Nucleus accumbens (tissue), 56 donors: ENCODE measurements at places on chromosomes 5 and 9.

DNA sequence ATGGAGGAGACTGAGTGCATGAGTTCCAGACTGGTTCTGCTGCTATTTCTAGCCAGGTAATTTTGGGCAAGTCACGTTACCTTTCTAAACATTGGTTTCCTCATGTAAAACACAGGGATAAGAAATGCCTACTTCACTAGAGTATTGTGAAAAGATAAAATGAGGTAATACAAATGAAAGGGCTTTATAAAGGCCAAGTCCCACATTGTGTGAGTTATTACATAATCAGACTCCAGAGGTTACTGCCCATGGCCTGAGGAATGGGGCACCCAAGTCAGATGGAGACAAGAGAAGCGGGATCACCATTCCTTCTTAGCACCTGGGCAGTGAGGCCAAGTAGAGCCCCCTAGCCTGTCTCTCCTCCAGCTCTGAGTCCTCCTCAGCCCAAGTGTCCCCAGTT lies 7.5 kb downstream of the HBEGF start:
- DNase-seq = no peak

- no peak for DNase-seq
These were observed 3.8 kb upstream of the ELAVL2 start for GRCh38 chr9:23829580-23830475.

DNA sequence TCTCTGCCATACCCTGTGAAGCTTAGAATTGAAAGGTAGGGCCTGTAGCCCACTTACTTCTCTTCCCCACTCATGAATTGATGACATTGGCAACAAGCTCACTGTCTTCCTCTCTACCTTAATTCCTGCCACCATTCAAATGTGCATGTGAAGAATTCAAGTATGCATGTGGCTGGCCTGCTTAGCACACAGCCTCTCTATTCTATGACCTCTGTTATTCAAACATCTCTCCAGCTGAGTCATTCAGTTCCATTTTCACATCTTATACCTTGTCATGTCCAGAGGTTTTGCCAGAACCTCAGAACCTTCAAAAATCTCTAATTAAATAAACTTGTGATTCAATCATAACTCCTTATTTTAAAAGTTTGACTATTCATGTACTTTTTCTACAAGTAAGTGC lies 114.7 kb upstream of the MAN2A1 start:
- DNase-seq = no peak

DNA sequence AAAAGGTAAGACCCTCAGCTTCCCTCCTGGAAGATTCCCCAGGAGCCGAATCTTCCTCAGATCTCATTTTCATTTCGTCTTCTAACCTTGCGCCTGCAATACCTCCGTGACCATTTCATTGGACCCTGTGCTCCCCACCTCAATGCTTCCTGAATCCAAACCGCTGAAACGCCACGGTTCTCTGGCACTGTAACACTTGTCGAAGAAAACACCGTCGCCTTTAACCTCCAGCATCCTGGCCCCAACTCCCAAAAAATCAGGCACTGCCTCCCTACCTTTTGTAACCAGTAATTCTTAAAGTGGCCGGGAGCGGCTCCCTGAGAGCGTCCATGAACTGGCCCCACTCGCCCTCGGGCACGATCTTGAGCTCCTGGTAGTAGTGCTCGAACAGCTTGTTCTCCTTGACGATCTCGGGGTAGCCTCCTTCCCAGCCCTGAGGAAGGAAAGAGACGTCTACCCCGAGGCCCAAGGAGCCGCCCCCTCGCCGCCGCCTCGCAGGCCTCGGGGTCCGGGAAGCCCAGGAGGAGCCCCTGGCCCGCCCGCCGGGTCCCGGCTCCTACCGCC lies 438 bp downstream of the NSUN2 start:
- DNase-seq = no peak

DNA sequence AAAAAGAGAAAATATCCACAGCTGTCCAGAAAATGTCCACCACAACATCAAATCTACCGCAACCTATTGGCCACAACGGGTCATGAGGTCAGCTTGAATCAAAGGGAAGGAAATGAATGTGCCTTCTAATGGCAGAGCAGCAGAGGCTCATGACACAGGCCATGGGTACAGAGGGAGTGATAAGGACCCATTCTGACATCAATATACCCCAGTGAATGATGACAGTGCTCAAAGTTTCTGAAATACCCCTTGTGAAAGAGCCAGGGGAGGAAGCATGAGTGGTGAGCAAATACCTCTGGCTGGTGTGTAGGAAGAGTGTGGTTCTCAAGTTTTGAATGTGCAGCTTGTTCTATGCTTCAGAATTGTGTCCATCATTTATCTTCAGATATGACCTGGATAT lies 348.2 kb downstream of the IRX1 start:
- no peak for DNase-seq

DNA sequence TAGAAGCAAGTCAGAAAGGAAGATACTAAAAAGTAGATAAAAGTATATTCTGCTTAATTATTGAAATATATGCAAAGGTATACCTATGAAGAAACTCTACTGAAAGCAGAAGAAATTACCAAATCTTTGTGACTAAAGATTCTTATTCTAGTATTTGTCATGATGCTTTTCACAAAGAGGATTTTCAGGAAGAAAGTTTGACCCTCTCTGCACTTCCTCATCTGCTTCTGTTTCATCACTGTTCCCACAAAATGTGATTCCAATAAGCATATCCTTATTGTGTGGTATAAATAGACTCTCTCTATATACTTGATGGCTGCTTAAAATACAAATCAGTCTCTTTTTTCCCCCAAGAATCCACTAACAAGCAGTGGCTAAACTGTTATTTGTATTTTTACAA lies 2139.6 kb upstream of the ACO1 start:
- DNase-seq = no peak

GRCh38 chr5:36690041-36690961 lies 83.9 kb downstream of the SLC1A3 start:
- DNase-seq = peak; percentile 67

- DNase-seq = no peak
These were observed 103.2 kb downstream of the TRPM6 start for GRCh38 chr9:74784506-74784905.

DNA sequence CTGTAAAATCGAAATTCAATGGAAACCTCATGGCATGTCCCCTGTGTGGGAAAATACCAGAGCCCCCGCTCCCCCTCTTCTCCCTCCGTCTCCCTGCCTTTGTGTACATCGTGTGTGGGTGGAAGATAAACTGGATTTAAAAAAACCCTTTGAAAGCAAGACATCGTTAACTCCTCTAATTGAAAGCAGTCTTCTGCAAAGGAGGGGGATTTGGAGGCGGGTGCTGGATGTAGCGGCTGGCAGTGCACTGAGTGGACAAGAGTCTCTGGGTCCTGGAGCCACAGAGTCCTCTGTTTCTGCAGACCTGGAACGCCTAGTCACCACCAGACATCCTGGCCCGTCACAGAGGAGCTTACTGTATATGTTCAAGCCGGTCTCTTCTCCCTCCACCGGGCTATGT lies 169.4 kb downstream of the PAPPA start:
- no peak for DNase-seq

DNA sequence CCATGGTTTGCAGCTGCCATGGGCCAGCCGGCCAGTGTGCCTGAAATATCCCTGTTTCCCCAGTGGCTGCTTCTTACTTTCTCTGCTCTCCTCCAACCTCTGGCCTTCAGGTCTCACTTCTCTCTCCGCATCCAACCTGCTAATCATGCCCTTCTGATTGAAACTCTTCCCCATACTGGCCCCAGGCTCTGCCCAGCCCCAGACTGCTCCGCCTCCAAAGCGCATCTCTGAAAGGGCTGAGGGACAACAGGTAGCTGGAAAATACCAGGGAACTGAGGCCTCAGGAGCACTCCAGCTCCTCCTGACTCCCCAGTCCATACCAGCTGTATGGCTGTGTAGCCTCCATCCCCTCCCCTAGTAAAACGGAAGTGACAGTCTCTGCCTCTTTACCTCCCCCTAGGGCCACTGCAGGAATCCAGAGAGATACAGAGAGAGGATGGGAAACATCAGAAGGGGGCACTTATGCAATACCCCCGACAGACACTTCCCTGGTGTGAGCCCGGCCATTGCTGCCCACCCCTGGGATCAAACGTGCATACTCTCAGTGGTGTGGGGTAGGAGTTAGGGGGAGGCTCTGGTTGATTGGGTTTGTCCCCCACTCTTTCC lies 34.2 kb downstream of the PAX5 start:
- no peak for DNase-seq

- DNase-seq = peak; percentile 40
These were observed 2.0 kb upstream of the LMX1B start for GRCh38 chr9:126611592-126612325.

DNA sequence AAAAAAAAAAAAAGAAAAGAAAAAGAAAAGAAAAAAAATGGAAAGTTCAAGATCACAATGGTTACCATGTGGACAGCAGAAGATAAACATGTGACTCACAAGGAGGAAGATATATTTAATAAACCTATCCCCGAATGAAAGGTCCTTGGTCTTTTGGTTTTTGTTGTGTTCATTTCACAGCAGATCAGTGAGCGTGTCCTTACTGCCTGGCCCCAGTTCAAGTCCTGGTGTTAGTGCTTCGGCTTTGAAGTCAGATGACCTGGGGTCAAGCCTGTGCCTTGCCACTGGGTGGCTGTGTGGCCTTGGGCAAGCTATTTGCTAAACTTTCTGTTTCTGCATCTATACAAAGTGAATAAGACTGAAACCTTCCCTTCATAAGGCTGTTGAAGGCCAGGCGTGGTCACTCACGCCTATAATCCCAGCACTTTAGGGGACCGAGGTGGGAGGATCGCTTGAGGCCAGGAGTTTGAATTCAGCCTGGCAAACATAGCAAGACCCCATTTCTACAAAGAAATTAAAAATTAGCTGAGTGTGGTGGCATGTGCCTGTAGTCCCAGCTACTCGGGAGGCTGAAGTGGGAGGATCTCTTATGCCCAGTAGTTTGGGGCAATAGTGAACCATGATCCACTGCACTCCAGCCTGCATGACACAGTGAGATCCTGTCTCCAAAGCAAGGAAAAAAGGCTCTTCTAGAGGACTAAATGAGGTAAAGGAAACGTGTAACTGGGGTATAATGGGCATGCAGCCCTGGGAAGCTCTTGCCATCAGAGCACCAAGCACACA lies 94.5 kb upstream of the SPATA31D4 start:
- no peak for DNase-seq

- no peak for DNase-seq
These were observed 5.0 kb downstream of the IL3 start for GRCh38 chr5:132065351-132065937.
